ENCODE measurements at places on chromosomes 4 and X. TPM values are rescaled to one million over a fixed set of nuclear protein-coding genes. Genes with fewer than 3 reads are reported as not detected.
A peak's percentile ranks its signal among the peaks of the same experiment; 100 is the strongest.

GRCh38 chrX:94676285-94676684 is 1002.3 kb downstream of the FAM133A start:
- DNase-seq = no peak

- no peak for DNase-seq
Measured at GRCh38 chr4:26958925-26959653, 98.4 kb downstream of the STIM2 start.

The HEPH gene
- 0.08 TPM for polyA plus RNA-seq

DNA sequence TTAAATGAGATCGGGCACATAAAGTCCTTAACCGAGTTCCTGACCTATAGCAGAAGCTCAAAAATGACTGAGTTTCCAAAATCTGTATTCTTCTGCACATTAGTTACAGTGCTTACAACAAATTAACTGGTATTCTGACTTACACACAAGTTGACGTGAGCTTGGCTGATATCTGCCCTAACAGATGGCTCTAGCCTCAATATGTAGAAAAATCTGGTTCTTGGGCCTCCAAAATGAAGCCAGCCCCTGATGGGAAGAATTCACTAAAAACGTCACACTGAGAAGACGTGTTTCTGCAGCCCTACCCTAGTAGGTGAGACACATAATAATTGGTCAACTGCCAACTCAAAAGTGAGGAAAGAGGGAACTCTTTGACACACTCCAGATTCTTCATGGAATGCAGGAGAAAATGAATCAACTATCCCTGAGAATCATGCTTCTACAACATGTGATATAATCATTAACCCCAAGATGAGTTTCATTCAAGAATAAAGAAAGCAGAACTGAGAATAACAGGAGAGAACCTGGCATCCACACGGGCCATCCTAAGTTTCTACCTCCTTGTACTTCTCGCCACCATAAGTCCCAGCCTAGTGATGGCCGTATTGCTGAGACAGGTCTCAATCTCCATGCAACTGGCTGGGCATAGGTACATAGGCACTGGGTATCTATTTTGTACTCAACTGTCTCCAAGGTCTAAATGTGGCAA is 8.2 kb downstream of the STX18 start:
- no peak for DNase-seq

The NDP gene
- polyA plus RNA-seq = not detected

The RBM46 gene
- polyA plus RNA-seq = not detected

DNA sequence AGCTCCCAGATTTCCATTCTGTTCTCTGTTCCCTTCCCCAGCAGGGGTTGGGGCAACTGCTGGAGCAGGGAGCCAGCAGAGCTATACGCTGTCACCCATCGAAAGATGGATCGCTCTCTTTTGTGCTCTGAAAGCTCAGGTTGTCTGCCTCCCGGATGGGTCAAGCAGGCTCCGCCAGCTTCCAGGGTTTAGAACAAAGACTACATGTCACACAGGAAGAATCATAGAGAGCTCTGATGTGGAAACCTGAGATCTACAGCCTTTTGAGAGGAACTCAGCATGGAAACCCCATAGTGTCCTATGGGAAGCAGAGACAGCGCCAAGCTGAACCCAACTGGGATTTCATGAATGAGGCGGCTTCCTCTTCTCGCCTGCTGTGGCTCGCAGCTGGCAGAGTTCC is 205.4 kb downstream of the HS3ST1 start:
- no peak for DNase-seq

DNA sequence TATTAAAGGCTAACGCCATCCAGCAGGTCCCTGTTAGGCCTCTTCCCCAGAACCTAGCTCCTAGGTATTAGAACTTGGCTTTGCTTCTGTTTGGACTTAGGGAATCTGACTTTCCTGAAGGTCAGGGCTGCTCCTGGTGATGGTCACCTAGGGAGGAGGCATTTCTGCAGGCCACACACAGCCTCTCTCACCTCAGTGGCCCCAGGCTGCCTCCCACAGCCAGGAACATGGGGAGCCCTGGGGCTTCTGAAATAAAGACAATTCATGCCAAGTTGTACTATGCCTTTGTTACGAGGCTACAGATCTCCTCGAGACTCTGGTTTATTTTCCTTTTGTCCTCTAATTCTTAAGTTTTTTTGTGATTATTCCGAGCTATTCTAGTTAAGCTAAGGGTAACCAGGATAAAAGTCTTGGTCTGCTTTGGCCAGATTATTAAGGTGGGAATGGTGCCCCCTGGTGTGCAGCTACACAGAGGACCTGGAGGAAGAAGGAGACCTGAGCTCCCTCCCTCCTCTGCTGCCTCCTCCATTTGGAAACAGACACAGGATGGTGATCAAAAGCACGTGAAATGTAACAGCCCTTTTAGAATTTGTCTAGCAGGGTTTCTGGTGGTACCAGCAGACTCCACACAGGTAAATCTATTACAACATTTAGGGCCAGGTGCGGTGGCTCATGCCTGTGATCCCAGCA is 131.0 kb downstream of the DCLK2 start:
- peak; percentile 52 for DNase-seq

DNA sequence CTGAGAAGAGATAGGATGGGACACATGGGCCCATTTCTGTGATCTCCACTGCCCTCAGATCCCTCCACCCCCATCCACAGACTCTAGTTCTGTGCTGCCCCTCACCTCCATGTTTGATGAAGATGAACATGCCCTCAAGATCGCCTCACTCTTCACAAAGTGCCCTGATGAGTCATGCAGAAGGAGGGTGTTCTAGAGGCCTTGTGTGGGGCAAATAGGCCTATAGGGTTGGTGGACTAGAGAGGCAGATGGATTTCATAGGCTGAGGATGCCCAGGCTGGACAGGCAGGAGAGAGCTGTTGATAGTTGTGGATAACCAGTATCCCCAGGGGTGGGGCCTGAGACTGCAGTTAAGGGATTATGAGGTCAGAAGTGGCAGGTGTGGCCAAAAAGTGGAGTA is at the start of gene CXorf65:
Gene CXorf65 (minus strand): TSS at position 314 of the 400 bp plus-strand sequence. CDS start 184 bp downstream, at position 130.
- DNase-seq = no peak

The FRG1 gene
- 29.1 TPM for polyA plus RNA-seq

All from A549 (cell line).